ENCODE measurements at places on chromosomes 16 and 17.

DNA sequence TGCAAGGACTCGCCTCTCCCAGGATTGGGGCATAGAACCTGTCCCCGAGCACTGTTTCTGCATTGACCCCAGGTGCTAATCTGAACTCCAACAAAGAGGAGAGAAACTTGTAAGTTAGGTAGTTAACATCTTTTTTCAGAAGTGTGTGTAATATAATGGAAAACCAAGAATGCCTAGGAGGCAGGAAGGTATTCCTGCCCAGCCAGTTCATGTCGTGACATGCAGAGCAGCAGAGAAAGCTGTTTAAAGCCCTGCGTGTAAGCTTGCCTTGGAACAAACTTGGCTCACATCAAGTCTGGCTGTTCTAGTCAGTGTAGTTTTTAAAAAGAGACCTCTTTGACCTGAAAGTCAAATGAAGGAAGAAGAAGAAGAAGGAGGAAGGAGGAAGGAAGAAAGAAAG, 2.1 kb upstream of the GNA13 start:
- no peak for DNase-seq

DNA sequence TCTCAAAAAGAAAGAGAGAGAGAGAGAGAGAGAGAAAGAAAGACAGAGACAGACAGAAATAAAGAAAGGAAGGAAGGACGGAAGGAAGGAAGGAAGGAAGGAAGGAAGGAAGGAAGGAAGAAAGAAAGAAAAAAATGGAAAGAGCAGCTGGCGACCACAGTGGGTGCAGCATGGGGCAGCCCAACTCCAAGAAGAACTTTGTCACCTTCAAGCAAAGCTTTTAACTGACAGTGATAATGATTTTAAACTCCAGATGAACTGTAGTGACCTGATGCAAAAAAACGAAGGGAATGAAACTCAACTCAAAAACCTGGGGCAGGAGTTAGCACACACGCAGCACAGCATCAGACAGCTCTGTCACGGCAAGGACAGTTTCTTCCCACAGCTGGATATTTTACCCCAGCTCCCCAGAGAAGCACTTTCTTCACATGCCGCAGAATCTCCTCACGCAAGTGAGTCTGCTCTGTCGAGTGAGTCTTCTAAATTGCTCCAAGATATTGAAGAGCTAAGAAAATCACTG, 5.0 kb upstream of the ARHGAP17 start:
- DNase-seq, result no peak

- no peak for DNase-seq
Measured at GRCh38 chr16:54048586-54049495, 237.7 kb downstream of the IRX3 start.

DNA sequence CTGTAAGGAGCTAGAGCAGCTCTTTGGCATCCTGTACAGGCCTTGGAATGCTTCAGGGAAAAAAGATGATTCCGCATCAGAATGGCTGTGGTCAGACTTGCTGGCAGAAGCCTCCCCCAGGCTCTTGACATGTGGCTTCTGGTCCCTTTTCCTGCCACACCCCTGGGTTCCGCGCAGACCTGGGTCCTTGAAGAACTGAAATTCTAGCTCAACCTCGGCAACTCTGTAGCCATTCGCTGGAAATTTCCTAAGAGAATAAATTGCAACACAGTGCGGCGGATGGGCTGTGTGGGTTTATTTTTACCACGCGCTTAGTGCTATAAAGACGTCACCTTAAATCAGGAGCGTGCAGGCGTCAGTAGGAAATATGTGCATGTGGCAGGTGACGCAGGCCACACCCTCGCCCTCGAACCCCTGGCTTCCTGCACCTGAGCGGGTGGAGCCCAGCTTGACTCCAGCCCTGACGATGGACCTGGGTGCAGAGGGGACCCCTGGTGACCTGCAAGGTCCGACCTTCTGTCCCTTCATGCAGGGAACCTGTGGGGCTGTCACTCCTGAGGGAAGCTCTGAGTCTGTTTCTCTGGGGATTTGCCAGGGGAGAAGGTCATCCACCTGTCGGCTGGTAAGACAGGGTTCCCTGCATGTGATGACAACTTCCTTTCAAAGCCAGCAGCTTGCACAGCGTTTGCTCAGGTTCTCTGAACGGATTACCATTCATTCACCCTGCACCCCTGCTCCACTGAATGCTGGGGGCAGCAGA, 46.3 kb downstream of the METRNL start:
- peak; percentile 50 for DNase-seq

GRCh38 chr17:76707985-76708807, 2.6 kb downstream of the MXRA7 start:
- no peak for DNase-seq

DNA sequence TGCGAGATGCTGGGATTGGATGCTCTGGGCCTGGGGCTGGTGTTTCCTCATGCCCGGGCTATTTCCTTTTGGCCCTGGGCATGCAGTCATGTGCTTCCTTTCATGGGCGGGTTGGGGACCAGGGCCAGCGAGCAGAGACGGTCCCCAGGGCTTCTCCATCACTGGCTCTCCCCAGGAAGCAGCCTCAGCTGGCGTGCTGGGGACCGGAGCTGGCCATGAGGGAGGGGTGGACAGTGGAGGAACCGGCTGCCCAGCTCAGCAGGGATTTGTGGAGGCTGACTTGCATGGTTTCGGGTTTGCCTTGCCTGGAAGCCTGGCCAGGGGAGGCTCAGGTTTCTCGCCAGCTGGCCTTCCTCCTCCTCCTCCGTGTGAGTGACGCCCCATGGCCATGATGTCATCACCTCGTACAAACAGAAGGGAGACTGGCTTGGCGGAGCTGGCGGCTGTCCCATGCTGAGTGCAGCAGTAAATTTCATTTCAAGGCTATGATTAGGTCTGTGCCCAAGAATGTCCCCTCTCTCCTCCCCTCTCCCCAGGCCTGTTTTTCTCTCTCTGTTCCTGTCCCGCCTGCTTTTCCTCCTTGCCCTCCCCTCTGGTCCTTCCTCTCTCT, 8.9 kb upstream of the TIMP2 start:
- DNase-seq, result peak; percentile 49

- DNase-seq, result no peak
Measured at GRCh38 chr16:30964574-30965226, 7.1 kb downstream of the SETD1A start.

- DNase-seq, result no peak
Measured at GRCh38 chr16:50609471-50609870, 61.3 kb downstream of the NKD1 start.
